ENCODE measurements at places on chromosomes 3 and 15.

- DNase-seq: no peak
These were observed 17.0 kb downstream of the KLHL6 start for GRCh38 chr3:183538486-183538885.

DNA sequence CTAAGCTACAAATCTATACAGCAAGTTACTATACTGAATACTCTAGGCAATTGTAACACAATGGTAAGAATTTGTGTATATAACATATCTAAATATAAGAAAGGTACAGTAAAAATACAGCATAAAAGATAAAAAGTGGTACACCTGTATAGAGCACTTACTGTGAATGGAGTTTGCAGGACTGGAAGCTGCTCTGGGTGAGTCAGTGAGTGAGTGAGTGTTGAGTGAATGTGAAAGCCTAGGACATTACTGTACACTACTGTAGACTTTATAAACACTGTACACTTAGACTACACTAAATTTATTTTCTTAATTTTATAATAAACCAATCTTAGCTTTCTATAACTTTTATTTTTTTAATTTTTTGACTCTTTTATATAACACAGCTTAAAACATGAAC is 123.1 kb downstream of the ZMAT3 start:
- no peak for DNase-seq

DNA sequence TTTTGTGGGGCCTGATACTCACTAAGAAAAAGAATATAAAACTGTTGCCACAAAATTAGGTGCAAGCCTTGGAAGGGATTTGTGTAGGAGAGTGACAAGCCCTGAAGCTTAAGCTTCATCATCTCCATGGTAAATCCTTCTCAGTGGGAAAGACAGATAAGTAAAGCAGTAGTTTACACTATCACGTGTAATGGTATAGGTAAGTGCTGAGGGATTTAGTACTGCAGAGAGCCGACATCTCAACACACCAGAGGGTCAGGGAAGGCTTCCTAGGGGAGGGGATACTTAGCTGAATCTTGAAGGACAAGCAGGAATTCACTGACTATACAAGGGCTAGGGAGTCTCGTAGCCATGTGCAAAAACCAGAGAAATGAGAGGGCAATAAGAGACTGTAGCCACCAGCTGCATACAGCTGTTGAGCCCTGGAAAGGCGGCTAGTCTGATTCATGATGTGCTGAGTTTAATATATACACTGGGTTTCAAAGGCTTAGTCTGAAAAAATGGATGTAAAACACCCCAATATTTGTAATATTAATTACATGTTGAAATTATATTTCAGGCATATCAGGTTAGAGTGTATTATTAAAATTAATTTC is 11.1 kb downstream of the SLC24A1 start:
- DNase-seq: no peak

GRCh38 chr3:61871644-61872043 is 310.3 kb downstream of the PTPRG start:
- DNase-seq: no peak

DNA sequence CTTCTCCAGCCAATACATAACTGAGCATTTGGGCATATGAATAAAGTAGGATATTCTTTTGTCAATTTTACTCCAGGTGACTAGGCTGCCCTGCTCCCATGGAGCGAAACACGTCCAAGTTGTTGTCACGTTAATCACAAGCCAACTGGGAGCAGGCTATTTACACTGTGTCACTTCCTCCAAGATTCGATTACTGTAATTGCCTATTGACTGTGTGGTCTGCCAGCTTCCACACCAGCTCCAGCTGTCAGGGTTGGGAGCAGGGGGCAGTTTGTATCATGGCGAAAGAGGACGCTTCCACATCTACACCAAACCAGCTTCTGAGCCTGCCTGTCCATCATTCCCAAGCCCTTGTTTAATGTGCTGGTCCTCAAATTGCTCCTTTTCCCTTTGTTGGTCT is 89.2 kb upstream of the RORA start:
- DNase-seq: no peak

DNA sequence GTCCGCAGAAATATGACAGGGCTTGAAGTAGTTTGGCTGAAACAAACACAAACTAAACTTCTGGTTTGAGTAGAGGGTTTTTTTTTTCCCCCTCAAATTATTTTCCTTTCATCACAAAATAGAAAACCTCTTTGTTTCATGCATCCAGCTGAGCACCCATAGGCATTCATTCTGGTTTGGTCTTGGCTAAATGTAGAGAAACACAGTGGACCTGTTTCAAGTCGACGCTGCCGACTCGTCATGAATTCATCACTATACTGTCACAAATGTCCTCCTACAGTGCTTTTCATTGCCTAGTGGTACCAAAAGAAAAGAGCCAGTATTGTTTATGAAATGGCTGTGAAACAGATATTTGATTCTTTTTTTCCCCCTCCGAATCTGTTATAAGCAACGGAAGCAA is 52.4 kb upstream of the GYG1 start:
- no peak for DNase-seq

DNA sequence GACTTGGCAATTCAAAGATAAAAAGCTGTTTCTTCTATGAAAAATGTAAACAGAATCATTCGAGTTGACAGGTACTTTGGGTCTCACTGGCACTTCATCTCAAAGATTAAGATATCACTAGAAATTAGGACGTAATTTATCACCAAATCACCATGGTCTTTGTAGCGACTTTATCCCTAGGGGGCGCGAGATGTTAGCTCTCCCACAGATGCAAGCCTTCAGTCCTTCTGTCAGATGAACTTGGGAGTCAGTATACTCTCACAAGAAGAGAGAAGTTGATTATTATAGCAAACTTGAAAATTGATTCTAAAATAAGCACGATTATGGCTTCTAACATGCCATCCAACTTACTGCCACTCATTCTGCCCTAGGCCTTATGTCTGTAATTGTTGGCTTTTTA is 150.3 kb downstream of the ALCAM start:
- DNase-seq: no peak

- DNase-seq: no peak
These were observed 188.2 kb downstream of the ZBTB20 start for GRCh38 chr3:114958930-114959329.

- no peak for DNase-seq
These were observed 91.3 kb downstream of the UACA start for GRCh38 chr15:70672081-70672480.

DNA sequence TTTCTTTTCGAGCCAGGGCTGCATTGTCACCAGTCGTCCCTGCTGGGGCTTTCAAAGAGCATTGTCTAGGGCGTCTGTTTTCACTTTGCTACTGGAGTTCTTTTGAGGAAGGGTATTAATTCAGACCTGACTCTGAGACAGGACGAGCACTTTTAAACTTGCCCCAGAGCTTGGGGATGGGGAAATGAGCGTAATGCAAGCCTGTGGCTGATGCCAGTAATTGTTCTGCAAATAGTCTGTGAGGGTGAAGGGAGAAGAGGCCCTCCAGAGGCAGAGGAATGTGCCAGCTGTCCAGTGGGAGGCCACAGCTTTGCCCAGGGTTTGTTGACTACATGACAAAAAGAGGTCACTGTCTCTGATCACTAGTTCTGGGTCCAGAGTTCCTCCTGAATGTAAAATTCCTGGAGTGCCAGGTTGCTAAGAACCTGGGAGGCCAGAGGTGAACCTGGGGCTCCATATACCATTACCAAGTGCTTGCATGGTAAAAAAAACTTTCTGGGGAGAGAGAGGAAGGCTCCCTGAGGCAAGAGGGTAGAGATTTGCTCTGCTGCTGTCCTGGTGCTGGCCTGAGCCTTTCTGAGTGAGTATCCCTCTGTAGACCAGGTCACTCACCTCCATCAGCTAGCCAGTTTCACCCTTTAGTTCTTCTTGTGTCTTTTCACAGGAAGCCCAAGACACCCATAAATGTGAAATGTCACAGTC is 14.8 kb downstream of the EEFSEC start:
- DNase-seq: no peak

DNA sequence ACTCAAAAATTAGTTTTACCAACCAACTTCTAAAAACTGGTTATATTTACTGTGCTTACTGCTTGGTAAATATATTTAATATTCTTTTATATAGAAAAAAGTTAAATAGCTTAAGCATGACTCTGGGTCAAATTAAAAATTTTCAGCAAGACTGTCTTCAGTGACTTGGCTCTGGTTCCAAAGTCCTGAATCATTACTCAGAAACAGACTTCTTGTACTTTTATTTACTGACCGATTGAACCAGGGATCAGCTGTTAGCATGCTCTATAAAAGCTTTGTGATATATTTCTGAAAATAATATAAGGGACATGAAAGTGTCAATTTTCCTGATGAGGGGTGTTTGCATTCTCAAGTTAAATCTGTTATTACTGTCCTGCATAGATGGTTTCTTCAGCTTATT is 164.3 kb downstream of the MCTP2 start:
- DNase-seq: no peak

DNA sequence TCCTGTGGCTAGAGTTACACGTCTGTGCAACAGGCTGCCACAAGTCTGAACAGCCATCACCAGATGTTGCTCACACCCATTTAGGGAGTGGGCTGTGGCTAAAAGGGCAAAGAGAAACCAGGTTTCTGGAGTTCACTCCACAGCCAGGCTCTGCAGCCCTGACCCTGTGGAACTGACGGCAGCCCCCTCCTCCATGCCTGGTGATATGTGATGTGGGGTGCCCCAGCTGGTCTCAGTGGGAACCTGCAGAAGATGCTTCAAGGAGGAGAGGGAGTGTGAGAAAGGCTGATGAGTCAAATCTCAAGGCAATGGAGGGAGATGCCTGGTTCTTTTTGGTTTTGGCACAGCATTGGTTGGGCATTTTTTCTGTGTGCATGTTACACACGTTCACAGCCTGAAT is 130.6 kb downstream of the TPRA1 start:
- DNase-seq: no peak

- no peak for DNase-seq
These were observed 60.1 kb upstream of the SPRED1 start for GRCh38 chr15:38192496-38192895.

GRCh38 chr3:65568497-65568896 is 470.2 kb downstream of the MAGI1 start:
- no peak for DNase-seq

GRCh38 chr3:14150078-14150477 is 25.2 kb downstream of the TMEM43 start:
- no peak for DNase-seq

GRCh38 chr15:52021128-52021671 is 2.2 kb downstream of the MAPK6 start:
- DNase-seq: peak; percentile 29

DNA sequence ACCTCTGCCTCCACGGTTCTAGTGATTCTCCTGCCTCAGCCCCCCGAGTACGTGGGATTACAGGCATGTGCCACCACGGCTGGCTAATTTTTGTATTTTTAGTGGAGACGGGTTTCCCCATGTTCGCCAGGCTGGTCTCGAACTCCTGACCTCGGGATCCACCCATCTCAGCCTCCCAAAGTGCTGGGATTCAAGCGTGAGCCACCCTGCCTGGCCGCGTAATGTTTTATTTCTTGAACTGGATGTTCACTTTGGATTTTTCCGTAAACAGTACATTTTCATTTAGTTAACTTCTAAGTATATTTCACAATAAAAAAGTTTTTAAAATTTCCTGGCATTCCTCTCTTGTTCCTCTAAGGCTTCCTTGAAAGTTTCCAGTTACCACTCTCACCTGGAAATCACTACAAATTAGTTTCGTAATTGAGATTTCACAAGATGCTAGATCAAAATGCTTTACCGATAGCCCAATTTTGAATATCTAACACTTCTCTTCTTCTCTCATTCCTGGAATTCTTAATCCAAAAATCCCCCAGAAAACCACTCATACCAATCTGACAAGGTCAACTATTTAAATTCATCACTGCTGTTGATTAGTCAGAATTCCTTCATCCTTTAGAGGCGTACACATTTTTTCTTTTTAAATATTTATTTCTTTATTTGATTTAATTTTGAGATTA is 44.7 kb upstream of the INO80 start:
- DNase-seq: no peak

DNA sequence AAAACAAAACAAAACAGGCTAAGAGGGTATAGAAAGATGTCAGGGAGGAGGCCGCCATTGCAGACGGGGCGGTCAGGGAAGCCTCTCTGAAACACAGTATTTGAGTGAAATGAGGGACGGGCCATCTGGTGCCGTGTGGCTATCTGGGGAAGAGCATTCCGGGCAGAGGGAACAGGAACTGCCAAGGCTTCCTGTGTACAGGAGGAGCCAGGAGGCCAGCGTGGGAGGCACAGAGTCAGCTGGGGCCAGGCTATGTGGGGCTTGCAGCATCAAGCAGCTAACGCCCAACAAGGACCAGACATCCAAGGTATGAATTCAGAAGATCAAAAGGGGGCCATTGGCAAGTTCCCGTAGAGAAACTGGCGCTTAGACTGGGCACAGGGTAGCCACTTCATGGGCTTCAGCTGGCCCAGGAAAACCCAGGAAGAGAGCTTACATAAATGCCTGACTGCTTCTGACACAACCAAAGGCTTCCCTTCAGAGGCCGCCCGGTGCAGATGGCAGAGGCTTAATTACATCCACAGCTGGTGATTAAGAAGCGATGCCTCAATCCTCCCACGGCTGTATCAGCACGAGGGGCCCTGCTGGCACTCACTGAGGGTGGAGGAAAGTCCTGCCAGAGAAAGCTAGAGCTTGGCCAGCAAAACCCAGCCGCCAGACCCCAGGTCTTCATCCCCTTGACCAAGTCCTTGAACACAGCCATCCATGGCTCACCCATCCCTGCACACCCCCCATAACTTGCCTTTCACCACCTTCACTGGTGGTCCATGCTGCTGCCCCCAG is 144.9 kb downstream of the MEGF11 start:
- DNase-seq: no peak

DNA sequence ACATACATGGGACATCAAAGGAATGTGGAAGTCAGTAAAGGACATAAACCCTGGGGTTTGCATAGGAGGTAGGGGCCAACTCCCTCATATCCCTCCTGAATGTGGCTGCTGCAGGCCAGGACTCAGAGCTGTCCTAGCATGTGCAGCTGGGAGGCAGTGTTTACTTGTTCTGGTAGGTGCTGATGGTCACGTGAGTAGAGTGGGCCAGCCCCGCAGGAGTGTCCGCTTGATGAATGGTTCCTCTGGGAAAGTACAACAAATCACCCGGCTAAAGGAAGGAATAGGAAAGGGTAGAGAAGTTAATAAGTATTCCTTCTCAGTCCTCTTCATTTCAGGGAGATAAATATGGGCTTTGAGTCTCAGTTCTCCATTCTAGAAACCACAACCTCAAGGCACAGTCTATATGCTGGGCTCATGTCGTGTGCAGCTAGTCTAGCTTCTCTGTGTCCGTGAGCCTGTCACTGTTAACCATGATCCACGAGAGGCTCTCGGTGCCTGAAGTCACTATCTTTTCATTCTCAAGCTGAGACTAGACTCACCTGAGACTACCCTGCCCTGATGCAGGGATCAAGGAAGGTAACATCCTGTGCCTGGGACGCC is 17.9 kb downstream of the RIOX2 start:
- no peak for DNase-seq

GRCh38 chr3:157566596-157566995 is 63.4 kb upstream of the VEPH1 start:
- DNase-seq: no peak

GRCh38 chr15:52441841-52442240 is 86.8 kb downstream of the MYO5A start:
- no peak for DNase-seq

DNA sequence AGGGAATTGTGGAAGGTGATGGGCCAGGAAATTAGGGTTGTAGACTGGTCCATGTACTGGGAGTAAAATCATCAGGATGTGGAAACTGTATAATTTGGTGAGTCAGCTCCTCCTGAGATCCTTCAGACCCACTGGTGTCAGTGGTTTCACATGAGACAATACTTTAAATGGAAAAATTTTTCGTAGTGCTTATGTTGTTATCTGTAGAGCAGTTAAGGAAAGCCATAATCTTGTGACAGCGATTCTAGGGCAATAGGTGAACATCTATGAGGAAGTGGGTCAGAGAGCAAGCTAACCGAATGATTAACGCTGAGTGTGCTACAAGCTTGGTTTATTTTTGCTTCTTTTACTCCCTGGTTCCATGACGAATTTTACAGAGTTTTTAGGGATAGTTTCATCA is 200.6 kb downstream of the CADM2 start:
- DNase-seq: no peak
